SW 1271 (cell line): ENCODE measurements at places on chromosomes 16 and 17.

DNA sequence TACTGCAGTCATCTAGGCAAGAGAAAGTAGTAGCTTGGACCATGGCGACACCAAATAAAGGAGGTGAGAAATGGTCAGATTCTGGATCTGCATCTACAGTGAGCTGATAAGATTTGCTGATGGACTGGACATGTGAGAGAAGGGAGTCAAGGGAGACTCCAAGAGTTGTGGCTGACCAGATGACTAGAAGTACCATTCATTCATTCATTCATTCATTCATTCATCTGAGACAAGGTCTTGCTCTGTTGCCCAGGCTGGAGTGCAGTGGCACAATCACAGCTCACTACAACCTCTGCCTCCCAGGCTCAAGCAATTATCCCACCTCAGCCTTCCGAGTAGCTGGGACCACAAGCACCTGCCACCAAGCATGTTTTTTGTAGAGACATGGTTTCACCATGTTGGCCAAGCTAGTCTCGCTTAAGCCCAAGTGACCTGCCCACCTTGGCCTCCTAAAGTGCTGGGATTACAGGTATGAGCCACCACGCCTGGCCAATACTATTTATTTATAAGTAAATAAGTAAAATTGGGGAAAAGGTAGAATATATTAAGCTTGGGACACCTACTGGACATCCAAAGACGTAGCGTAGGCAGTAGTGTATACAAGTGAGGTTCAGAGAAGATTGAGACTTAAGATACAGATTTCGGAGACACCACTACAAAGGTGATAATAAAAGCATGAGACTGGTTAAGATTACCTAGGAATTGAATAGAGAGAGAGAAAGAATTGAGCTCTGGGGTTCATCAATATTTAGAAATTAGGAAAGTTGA, 15.7 kb upstream of the RNF43 start:
- no peak for DNase-seq

GRCh38 chr16:58709333-58709732, 24.8 kb upstream of the SLC38A7 start:
- DNase-seq = no peak

- no peak for DNase-seq
Measured at GRCh38 chr16:16120044-16120381, 103.3 kb downstream of the ABCC6 start.

DNA sequence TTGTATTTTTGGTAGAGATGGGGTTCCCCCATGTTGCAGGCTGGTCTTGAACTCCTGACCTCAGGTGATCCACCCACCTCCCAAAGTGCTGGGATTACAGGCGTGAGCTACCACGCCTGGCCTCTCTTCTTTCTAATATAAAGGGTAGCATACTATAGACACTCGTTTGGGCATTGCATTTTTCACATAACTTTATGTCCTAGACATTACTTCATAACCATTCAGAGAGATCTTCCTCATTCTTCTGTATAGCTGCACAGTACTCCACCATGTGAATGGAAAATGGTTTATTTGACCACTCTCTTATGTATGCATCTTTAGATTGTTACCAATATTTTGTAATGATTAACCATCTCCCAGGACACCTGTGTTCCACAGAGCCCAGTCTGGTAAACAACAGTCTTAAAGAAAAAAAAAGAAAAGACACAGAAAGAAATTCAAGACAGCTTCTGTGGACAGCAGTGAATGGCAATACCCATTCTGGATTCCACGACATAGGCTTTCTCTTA, 42.1 kb downstream of the TK2 start:
- DNase-seq = no peak

GRCh38 chr16:85137323-85138072, 25.2 kb upstream of the CIBAR2 start:
- no peak for DNase-seq

- DNase-seq = no peak
Measured at GRCh38 chr17:71057448-71057847, 888.1 kb downstream of the KCNJ2 start.

GRCh38 chr16:86906623-86907022, 328.3 kb downstream of the FOXL1 start:
- DNase-seq = no peak

DNA sequence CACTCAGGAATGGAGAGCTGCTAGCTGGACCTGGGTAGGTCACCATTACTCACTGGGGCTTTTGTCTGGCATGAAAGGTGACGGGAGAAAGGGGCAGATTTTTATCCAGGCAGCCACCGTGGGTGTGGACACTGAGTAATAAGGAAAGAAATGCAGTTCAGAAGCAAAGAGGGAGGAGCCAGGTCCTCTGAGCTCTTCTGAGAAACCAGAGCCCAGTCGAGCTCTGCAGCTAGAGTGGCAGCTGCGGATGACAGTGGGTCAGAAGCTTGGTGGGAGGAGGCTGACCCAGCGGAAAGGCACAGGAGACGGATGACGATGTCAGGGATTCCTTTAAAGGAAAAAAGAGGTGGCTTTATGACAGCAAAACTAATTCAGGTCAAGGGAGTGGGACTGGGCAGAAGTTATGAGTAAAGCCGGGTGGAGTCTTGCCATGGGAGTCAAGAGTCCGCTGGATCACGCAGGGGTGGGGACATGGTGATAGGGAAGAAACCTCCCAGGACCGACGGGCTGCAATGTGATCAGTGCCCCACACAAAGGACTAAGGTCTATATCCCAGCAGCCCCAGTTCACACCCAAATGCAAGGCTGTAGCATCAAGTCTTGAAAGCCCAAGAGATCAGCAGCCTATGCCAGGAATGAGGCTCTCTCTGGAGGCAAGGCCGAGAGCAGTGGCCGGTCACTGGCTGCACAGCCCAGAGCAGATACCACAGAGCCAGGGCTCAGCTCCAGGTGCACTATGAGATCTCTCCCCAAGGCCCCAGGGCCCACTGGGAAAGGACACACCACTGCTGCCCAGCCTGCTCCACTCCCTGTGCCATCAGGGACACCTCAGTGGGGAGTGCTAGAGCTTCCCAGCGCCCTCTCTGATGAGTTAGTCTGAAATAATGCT, 6.3 kb upstream of the MNT start:
- peak; percentile 66 for DNase-seq

DNA sequence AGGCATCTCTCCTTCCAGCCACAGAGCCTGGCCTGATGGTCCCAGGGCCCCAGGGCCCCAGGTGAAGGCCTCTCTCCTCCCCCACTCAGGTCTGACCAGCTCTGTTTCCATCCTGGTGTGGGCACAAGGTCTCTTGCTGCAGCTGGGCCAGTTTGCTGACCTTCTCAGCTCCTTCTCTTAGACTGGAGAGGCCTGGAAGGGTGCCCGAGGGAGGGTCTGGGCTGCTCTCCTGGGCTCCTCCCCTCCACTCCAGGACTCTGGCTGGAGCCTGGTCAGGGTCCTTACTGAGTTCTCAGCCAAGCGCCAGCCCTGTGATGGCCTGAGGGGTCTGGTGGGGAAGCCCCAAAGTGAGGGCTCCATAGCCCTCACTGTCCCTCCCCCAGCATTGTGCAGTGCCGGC, 12.4 kb downstream of the SOCS3 start:
- no peak for DNase-seq

GRCh38 chr17:39225959-39226683, 376 bp upstream of the STAC2 start:
- DNase-seq = peak; percentile 38

GRCh38 chr16:78137179-78137578, 37.7 kb downstream of the WWOX start:
- no peak for DNase-seq

DNA sequence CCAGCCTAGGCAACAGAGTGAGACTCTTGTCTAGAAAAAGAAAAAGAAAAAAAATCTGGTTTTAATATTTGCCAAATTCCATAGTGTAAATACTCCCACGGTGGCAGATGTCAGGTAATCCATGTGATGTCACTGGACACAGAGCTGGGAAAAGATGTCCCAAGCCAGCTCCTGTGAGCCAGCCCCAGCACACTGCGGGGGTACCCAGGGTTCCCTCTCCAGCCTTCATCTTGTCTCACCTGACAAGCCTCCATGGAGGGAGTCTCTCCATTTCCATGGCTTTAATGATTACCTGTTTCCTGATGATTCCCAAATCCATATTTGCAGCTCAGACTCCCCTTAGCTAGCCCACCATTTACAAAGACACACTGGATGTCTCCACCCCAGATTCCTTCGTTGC, 4.6 kb downstream of the CD300LB start:
- no peak for DNase-seq

GRCh38 chr17:4485676-4486646, 12.7 kb upstream of the SPNS2 start:
- no peak for DNase-seq

GRCh38 chr16:50988441-50988840, 162.6 kb downstream of the SALL1 start:
- no peak for DNase-seq

- no peak for DNase-seq
Measured at GRCh38 chr16:54411544-54411943, 125.0 kb upstream of the IRX3 start.

- no peak for DNase-seq
Measured at GRCh38 chr16:52451971-52452421, 94.9 kb downstream of the TOX3 start.

DNA sequence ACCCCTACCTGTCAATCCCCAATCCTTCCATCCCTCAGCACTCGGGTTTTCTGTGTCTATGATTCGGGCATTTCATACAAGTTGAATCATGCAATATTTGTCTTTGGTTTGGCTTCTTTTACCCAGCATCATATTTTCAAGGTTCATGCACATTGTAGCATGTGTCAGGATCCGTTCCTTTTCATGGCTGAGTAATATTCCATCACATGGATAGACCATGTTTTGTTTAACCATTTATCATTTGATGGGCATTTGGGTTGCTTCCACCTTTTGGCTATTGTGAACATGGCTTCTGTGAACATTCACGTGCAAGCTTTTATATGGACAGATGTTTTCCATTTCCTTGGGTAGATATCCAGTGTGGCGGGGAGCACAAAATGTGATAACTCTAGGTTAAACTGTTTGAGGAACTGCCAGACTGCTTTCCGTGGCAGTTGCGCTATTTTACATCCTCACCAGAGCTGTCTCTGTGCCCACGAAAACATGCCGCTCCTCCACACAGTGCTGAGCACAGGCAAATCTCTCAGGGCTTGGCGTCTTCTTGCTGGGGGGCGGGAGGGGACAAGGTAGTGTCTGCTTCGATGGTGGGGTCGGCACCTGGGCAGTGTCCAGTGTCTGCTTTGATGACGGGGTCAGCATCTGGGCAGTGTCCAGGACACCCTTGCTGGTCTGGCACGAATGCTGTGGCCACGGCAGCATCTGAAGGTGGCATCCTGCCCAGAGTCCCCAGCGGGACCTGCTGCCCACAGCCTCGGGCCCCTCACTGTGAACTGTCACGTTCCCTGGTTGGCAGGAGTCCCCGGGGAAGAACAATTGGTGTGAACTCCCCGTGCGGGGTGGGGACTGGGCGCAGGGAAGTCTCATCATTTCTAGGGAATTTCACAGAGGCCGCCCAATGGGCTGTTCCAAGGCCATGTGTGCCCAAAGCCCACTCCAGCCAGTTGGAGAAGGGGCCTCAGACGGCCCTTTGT, 32.4 kb upstream of the JPH3 start:
- no peak for DNase-seq
